Activated CD4-positive, alpha-beta memory T cell treated with anti-CD3 and anti-CD28 coated beads, Interleukin-2, amount 10 ng/mL, durations not matched to agents 7 days and 5 days (primary cell): ENCODE measurements at places on chromosomes 6 and 20. TPM values are rescaled to one million over a fixed set of nuclear protein-coding genes. Genes with fewer than 3 reads are reported as not detected.

Gene LY6G5B
- total RNA-seq, result 16.7 TPM

Gene RNF5
- total RNA-seq, result 45.4 TPM

Gene CGA
- total RNA-seq, result not detected

Gene SMOC2
- not detected for total RNA-seq

Gene CD24
- not detected for total RNA-seq

Gene HLA-DRB5
- total RNA-seq, result 14.0 TPM

Gene VSX1
- not detected for total RNA-seq

DNA sequence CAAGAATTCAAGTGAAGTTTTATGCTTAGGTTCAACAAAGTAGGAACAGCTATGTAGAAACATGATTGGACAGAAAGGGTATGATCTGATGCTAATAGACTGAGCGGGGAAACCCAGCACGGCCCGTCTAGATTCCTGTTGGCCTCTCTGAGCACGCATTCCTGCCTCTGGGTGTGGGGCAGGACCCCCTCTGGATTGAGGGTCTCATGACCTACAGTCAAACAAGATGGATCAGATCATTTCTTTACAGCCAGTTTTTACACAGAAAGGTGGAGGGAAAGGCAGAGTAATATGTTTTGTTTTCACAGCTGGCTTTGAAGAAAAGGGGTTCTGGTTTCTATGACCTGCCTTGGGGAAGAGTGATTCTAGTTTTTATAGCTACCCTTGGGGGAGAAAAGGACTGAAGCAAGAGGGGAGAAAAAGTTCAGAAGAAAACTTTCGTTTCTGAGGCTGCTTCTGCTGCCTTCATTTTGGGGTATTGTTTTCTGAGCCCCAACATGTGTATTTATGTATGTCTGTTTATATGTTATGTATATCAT lies 99.6 kb upstream of the SLC22A16 start:
- DNase-seq, result no peak

DNA sequence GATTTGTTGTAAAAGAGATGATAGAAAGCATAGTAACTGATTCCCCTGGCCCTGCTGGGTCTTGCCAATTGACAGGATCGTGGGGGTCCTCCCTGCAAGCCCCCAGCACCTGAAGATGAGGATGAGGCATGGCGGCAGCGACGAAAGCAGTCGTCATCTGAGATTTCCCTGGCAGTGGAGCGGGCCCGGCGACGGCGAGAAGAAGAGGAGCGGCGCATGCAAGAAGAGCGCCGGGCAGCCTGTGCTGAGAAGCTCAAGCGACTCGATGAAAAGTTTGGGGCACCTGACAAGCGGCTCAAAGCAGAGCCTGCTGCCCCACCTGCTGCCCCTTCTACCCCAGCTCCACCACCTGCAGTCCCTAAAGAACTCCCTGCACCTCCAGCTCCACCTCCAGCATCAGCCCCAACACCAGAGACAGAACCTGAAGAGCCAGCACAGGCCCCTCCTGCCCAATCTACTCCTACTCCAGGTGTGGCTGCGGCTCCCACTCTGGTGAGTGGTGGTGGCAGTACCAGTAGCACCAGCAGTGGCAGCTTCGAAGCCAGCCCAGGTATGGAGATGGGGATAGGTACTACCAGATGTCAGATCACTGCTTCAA lies 7.3 kb downstream of the PRRC2A start:
- DNase-seq, result no peak

DNA sequence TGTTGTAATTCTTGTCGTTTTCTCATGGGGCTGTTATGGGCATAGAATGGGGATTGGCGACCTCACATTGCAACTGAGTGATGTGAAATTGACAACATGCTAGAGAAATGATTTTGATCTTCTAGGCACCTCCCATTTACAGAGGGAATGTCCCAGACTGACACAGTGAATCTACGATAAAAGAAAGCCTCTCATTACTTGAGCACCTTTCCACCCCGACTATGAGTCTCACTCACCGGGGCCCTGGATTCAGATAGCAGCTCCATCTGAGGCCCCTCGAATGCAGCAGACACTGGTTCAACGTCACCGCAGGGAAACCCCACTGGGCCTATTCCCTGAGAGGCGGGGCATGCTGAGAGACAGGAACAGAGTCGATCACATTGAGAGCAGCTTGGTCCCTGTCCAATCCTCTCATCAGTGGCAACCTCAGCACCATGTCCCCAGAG lies 49.1 kb downstream of the NFATC2 start:
- no peak for DNase-seq

GRCh38 chr6:169589293-169589692 lies 112.5 kb downstream of the WDR27 start:
- DNase-seq, result peak; percentile 29

DNA sequence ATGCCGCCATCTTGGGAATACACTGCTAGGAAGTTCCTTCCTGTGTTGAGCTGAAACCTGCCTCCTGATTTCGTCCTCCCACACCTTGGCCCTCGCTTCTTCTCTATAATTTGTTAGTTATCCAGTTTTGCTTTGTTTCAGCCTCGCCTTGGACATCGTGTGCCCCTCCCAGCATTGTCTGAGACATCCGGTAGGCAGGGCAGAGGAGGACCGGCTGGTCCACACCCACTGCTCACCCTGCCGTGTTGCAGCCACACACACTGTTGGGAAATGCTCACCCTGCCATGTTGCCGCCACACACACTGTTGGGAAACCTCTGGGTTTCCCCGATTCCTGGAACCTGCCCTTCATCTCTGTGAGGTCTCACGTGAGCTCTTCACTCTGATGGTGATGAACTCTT lies 105.1 kb downstream of the CDH4 start:
- DNase-seq, result no peak

DNA sequence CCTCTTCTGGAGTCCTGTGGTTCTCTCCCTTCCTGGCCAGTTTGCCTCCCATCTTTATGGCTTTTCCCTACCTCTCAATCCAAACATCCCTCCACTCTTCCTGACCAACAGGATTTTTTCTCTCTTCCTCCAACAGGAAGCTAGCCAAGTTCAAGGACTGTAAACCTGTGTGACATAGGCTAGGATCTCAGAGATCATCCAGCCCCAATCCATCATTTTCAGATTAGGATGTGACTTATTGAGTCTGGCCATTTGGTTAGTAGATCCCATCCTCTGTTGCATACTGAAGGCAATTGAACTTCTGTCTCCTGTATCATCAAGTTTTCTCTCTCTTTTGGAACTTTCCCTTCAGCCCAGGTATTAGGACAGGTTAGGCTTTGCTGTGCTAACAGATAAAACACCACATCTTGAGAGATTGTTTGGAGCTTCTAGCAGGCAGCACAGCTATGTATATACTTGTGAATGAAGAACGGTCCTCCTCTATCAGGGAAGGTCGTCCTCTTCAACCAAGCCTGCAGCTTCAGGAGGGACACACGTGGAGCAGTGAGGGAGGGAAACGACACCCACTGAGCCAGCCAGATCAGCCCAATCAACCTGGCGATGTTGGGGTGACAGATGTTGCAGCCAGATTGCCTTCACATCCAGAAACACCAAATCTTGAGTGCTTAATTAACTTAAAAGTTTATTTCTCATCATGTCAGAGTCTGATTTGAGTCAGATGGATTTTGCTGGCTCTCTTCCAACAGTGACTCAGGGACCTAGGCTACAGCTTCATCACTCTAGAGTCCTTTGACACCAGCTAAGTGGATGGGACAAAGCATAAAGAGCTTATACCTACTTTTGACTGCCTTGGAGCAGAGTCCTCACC lies 106.8 kb downstream of the GJA10 start:
- DNase-seq, result peak; percentile 30

- no peak for DNase-seq
Observed at GRCh38 chr6:83199863-83200225, 6.7 kb downstream of the RWDD2A start.

- DNase-seq, result no peak
Observed at GRCh38 chr6:121647905-121648304, 212.5 kb downstream of the GJA1 start.

GRCh38 chr6:56756219-56756789 lies 113.6 kb upstream of the DST start:
- DNase-seq, result no peak

DNA sequence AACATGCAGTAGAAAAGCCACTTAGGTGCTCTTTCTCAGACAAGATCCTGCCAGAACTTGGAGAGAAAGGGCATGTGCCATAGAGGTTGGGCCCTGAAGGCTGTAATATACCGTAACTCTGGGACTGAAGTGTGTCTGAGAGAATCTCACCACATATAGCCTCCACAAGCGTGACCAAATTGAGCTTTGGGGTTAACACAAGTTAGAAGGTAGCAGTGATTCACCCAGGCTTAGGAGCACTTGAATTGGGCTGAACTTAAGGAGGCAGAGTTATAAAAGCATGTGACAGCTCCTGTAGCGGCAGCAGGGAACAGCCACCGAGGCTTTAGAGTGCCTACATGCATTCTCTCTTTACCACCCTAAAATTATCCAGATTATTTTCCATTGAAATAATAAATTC lies 361.6 kb downstream of the PHF3 start:
- no peak for DNase-seq

- DNase-seq, result no peak
Observed at GRCh38 chr20:50594231-50594590, 84.0 kb downstream of the PTPN1 start.

DNA sequence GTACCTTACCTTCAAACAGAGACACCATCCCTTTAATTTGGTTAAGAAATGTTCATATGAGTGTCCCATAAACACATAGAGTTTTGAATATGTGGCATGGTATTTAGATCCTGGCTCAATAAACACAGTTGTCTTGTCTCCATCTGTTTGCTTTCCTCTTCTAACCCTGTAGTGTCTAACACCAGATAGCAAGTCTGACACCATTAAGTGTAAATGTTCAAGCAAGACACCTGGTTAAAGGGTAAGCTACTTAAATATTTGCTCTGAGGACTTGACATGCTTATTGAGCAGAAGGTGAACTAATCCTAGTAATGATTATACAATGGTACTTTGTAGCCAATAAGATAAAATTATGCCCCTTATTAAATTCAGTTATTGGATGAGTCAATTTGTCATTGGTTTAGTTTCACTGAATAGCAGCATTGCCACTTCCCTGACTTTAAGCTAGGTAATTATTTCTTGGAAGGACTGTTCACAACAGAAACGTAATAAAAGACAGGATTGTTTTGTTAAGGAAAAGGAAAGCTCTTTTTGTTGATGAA lies 26.9 kb upstream of the GOPC start:
- DNase-seq, result no peak

- no peak for DNase-seq
Observed at GRCh38 chr6:142213402-142213801, 66.3 kb downstream of the VTA1 start.

GRCh38 chr6:26521600-26522391 lies 16.4 kb upstream of the HMGN4 start:
- peak; percentile 75 for DNase-seq

DNA sequence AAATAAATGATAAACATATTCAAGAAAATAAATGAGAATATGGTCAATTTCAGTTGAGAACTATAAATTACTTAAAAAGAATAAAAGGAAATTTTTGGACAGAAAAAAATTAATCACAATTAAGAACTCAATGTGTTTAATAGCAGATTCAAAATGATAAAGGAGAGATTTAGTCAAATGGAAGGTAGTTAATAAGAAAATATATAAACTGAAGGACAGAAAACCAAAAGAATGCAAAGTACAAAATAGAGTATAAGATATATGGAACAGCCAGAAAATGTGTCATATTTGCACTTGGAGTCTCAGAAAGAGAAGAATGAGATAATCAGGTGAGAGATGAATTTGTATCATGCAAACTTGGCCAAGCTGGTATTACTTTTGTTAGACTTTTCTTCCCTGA lies 201.8 kb upstream of the ARID1B start:
- no peak for DNase-seq

GRCh38 chr6:157240059-157240959 lies 83.0 kb downstream of the TMEM242 start:
- no peak for DNase-seq

DNA sequence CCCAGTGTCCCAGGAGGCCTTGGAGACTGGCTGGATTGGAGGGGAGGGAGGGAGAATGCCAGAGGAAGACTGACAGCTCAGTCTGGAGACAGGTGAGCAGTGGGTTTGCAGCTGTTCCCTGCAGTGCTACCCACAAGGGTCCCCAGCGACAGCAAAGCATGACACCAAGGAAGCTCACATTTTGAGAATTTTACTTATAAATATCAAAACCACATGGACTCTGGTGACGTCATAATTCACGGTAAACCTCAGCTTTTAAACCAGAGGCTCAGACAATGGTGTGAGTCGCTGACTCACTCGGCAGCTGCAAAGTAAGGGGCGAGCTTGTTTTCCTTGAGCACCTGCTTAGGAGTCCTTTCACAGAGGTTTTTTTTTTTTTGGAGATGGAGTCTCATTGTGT lies 65.2 kb downstream of the THBS2 start:
- DNase-seq, result no peak

GRCh38 chr6:158408552-158409130 lies 96.4 kb downstream of the TULP4 start:
- no peak for DNase-seq

GRCh38 chr6:138774370-138774769 lies 801 bp downstream of the CCDC28A start:
- no peak for DNase-seq

GRCh38 chr6:122838060-122838780 lies 49.2 kb downstream of the SMPDL3A start:
- DNase-seq, result no peak

- peak; percentile 66 for DNase-seq
Observed at GRCh38 chr20:21099751-21100577, 6.2 kb downstream of the LINC00237 start.

- no peak for DNase-seq
Observed at GRCh38 chr6:129507059-129507807, 202.7 kb downstream of the ARHGAP18 start.

DNA sequence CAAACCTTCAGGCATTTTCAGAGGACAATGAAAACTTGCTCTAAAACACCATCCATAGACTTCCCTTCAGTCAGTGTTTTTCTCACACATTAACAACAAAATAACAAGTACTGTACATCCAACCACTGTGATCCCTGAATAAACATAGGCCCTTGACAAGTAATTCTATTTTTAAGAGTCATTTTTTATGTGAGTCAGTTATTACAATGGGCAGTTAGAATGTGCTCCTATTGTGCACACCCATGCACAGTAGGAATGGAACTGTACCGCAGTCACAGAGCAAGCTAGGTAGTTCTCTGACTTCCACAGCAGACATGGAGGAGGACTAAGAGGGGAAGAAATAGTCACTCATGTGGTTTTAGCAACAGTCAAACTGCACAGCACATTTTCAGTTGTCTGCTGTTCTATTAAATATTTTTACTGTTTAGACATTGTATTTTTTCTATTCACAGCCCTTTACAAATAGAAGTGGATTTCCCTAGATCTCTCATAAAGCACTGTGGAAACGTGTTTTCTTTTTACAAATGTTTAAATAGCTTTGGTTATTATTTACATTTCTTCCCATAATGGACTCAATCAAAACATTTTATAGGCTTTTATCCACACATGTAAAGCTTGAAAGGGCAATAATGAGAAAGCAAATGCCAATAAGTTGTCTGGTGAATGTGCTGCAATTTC lies 100.4 kb downstream of the JAG1 start:
- no peak for DNase-seq

DNA sequence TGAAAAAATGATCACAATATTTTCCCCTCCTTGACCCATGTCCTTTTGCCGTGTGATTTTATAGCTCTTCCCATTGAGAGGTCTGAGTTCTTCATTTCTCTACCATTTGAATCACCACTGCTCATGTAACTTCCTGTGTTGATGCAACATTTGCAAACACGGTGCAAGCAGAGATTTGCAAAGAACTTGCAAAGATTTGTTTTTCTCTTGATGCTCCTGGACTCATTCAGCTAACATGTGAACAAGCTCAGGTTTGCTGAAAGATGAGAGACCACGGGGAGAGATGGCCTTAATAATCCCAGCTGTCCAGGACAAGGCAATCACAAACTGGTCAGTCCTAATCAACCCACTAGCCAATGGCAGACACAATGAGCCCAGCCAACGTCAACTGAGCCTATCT lies 8.6 kb downstream of the VNN2 start:
- peak; percentile 20 for DNase-seq
